ENCODE measurements at places on chromosomes 12 and 14.

GRCh38 chr12:59193476-59194050 lies 273.3 kb upstream of the LRIG3 start:
- DNase-seq = no peak

DNA sequence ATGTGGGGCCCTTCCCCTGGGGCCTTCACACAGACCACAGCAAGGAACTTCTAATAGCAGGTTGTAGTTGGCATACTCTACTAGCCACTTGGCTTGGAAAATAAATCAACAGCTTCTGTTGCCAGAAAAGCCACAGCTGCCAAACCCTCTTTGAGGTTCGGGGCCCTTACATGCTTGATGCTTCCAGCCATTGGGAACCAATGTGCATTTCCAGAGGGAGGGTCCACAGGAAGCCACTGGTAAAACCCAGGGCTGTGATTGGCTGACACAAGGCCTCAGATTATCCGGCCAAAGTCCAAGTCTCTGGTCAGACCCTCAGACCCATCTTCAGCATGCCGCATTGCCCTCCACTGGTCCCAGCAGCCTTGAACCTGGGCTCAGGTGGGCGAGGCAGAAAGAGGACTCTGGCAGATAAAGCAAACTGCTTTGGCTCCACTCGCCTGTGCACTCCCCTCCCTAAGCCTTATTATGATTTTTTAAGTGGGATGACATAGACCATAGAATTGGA lies 214.4 kb downstream of the BCL11B start:
- DNase-seq = no peak

- DNase-seq = peak; percentile 76
Measured at GRCh38 chr12:98399532-98399931, 115.9 kb upstream of the TMPO start.

- no peak for DNase-seq
Measured at GRCh38 chr12:97194546-97194945, 268.1 kb upstream of the RMST start.
